ENCODE measurements at places on chromosomes 12 and 14. TPM values are rescaled to one million over a fixed set of nuclear protein-coding genes. Genes with fewer than 3 reads are reported as not detected.

The PTPRQ gene
- 6.4 TPM for total RNA-seq

The ALG10 gene
- total RNA-seq = 5.7 TPM

The CACNA1C gene
- total RNA-seq = 0.58 TPM

The ARID2 gene
- total RNA-seq = 8.1 TPM

The PHLDA1 gene
- 41.8 TPM for total RNA-seq

The SLC8B1 gene
- total RNA-seq = 23.0 TPM

The OR8S1 gene
- total RNA-seq = not detected

The SERPINA9 gene
- total RNA-seq = not detected

The LIN7A gene
- total RNA-seq = 19.5 TPM

The FITM1 gene
- total RNA-seq = not detected

The CFAP54 gene
- total RNA-seq = 2.6 TPM

The LARP4 gene
- total RNA-seq = 19.3 TPM

The RNASE3 gene
- not detected for total RNA-seq

The OR10AD1 gene
- total RNA-seq = not detected

The TEX52 gene
- total RNA-seq = not detected

The A2ML1 gene
- not detected for total RNA-seq

The ERO1A gene
- total RNA-seq = 67.0 TPM

The IFI27 gene
- 1.4 TPM for total RNA-seq

The INHBC gene
- not detected for total RNA-seq

The PZP gene
- total RNA-seq = not detected

The RNASE1 gene
- total RNA-seq = not detected

The AQP6 gene
- not detected for total RNA-seq

The DPPA3 gene
- not detected for total RNA-seq

The GALNT6 gene
- total RNA-seq = 39.7 TPM

The CHGA gene
- total RNA-seq = not detected

The TBK1 gene
- 19.8 TPM for total RNA-seq

The TGM1 gene
- total RNA-seq = 0.35 TPM

The FGF6 gene
- not detected for total RNA-seq

The PTPN21 gene
- total RNA-seq = 10.1 TPM

Data from myometrial cell (primary cell).